ENCODE measurements at places on chromosomes 1 and 21.

GRCh38 chr1:180781718-180782117 lies 131.0 kb upstream of the KIAA1614 start:
- DNase-seq: no peak

DNA sequence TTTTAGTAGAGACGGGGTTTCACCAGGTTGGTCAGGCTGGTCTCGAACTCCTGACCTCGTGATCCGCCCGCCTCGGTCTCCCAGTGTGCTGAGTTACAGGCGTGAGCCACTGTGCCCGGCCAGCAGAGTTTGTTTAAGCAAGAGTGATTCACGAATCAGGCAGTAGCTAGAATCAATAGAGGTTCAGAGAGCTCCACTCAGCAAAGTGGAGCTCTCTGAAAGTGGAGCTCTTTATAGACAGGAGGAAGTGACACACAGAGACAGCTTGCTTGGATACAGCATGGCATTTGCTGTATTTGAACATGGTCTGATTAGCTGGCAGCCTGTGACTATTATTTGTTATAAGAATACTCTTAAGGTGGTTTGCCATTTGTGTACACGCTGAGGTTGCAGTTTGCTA lies 27.1 kb upstream of the CD34 start:
- DNase-seq: no peak

GRCh38 chr1:24857507-24858133 lies 72.5 kb downstream of the RUNX3 start:
- DNase-seq: no peak

DNA sequence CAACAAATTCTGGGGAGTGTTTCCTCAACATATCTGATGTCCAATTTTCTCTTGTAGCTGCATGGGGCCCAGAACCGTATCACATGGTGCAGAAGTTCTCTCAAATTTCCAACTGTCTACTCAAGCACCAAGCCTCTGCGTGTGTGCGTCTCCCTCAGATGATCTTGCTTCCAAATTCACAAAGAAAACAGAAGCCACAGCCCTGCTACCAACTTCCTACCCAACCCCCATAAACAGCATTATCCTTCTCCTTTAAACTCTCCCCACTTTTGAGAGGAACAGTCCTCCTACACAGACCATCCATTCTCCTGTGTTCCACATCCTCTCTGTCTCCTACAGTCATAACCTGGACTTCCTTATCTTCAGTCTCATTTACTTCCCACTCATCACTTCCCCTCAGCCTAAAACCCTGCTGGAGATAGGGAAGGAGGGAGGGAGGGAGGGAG lies 354.1 kb downstream of the SMYD3 start:
- no peak for DNase-seq

GRCh38 chr21:32240851-32241687 lies 37.8 kb downstream of the MIS18A start:
- no peak for DNase-seq

DNA sequence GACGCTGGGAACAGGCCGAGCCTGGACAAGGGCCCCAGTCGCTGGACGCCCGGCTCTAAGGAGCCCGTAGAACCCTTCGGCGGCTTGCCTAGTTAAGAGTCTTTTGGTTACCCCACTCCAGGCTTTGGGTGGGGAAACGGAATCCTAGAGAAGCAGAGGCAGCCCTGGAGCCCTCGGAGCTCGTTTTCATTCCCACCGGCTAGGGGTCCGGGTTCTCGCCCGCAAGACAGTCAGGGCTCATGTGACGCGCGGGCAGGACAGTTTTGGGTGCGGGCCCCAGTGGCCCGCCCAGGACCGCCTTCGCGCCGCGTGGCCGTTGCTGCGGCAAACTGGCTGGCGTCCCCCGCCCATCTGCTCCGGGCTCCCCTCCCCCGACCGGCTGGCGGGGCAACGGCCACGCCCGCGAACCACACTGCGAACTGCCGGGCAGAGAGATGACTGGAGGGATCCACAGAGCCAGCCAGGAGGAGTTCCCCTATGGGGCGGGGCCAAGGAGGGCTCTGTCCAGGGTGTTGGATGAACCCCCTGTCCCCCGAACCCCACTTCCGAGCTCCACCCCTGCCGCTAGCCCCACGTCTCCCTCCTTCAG lies 829 bp upstream of the HES2 start:
- no peak for DNase-seq

Measured in stimulated activated CD8-positive, alpha-beta memory T cell treated with anti-CD3 and anti-CD28 coated beads, Interleukin-15, amount 100 ng/mL, for 1 hour (primary cell).